Esophagus muscularis mucosa (tissue), 4 donors: ENCODE measurements at places on chromosomes 2 and 18. TPM values are rescaled to one million over a fixed set of nuclear protein-coding genes. Genes with fewer than 3 reads are reported as not detected.

DNA sequence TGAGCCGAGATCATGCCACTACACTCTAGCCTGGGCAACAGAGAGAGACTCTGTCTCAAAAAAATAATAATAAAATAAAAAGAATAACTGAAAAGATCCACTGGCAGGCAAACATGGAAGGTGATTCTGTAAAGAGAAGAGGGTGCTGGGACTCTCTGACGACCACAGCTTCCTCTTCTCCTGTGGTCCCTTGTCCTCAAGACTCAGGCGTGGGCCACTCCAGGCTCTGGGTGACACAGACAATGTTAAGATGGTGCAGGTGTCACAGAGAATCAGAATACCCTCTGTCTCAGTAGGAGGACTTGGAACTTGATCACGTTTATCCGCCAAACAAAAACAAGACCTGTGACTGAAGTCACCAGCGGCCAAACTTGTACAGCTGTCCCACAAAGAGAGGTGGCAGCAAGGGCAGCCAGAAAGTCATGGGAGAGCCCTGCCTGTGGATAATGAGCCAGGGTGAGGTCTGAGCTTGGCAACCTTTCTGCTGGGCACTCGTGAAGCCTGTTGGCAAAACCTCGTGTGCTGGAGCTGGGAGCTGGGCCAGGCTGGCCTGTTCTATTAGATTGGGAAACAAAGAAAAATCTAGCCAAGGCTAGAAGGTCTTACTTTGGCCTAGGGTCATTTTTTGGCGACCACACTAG lies 76.4 kb upstream of the ITGA6 start:
- DNase-seq: no peak

GRCh38 chr18:36089001-36089400 lies 21.6 kb upstream of the RPRD1A start:
- no peak for DNase-seq

The SCG2 gene
- 2.1 TPM for total RNA-seq

- no peak for DNase-seq
Measured at GRCh38 chr2:100042562-100042961, 99.8 kb downstream of the AFF3 start.

The HMSD gene
- total RNA-seq: not detected

DNA sequence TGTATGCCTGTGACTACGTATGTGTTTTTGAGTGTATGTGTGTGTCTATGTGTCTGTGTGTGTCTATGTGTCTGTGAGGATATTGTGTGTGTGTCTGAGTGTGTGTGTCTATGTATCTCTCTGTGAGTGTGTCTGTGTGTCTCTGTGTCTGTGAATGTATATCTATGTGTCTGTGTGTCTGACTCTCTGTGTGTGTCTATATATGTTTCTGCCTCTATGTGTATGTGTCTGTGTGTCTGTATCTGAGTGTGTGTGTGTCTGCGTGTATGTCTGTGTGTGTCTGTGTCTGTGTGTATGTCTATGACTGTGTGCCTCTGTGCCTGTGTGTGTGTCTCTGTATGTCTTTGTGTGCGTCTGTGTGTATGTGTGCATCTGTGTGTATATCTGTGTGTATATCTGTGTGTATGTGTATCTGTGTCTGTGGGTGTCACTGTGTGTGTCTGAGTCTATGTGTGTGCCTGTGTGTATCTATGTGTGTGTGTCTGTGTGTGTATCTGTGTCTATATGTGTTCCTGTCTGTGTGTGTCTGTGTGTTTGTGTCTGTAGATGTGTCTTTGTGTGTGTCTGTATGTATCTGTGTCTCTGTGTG lies 172.7 kb downstream of the MYCN start:
- no peak for DNase-seq

DNA sequence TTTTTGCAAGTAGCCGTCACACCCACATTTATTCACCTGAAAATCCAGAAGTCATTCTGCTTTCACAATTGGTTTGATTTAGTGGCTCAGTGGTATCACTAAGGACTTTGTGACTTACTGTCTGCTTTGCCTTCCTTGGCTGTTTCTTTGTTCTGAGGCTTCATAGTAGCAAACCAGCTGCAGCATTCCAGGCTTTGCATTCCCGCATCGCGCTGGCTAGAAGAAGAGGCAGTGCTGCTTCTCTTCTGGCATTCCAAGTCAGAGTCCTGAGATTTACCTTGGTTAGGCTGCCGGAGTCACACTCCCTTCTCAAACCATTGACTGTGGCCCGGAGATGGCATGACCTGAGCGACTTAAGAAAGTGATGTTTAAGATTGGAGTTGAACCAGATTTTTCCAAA lies 35.1 kb downstream of the MYO1B start:
- DNase-seq: no peak

DNA sequence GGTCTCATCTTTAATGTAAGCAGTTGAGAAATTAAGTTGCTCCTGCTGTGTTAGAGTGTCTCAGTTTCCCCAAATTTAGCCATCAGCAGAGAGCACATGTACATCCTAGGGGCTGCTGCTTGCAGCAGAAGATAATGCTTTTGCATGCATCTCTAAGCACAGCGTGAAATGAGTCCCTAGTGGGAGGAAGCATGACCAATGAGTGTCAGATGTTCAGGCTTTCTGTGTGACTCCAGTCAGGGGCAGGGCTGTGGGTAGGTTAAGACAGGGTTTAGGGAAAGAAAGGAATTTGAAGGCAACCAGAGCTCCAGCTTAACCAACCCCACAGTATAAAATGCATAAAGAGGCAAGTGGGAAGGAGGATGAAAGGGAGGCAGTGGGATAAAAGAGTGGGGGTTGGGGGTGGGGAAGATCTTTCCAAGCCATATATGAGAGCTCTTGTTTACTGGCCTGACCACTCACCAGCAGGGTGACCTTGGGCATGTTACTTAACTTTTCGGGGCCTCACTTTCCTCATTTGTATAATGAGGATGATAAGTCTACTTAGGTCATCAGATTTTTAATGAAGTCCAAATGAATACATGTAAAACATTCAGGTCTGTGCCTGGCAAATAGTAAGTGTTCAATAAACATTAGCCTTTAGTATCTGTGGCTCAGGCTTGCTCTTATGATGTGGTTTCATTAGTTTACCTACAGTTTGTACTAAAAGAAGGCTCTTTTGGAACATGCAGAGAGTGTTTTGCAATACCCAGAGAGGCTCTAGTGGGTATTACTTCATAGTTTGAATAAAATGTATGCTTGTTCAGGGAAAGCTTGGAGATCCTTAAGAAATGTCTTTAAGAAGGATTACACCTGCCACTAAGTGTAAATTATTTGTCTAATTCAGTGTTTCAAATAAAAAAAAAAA lies 42.7 kb upstream of the PELI1 start:
- DNase-seq: no peak

GRCh38 chr2:106537791-106538191 lies 50.6 kb downstream of the CD8B2 start:
- DNase-seq: no peak

The TFPI gene
- 57.3 TPM for total RNA-seq

- DNase-seq: no peak
Measured at GRCh38 chr2:217058791-217059755, 199.2 kb upstream of the TNP1 start.

DNA sequence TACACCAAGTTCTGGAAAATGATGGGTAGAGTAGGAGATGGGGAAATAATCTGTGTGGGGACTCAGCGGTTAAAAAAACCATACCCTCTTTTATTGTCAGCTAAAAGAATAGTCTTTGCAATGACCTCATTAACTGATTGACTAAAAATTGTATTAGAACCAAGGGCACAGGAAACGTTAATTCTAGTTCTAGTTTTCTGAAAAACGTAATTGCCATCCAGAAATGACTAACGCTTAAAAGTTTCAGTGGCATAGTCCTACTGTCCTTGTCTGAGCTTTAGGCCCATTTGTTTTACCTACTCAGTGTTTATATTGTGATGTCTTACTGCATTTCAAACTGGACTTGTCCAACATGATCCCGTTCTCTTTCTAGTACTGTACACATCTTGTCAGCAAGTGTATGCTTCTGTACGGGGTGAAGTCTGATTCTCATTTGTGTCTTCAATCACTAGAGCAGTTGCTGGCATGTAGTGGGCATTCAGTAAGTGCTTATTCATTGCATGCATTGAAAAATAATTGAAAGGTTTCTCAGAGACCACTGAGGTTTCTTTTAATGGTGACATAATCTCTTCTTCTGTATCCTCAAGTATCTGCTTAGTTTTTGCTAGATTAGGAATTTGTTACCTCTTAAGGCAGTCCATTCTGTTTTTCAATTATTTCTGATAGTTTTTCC lies 81.5 kb downstream of the ZNF407 start:
- DNase-seq: no peak

The UPP2 gene
- total RNA-seq: not detected

The SAP130 gene
- 12.3 TPM for total RNA-seq

DNA sequence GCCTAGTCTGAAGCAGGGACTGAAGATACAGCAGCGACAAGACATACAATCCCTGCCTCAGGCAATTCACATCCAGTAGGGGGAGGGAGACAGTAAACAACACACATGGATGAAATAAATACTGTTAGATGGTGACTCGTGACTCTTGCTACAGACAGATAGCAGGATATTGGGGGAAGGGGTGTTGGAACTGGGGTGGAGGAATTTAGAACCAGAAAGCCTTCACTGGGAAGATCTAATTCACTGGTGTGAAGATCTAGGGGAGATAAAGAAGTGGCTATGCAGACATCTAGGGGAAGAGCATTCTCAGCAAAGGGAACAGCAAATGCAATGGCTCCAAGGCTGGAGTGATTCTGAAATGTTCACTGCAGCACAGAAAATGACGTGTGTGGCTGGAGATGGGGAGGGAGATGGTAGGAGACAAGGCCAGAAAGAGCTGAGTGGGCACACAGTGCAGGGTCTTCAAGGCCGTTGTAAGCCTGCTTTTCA lies 52.6 kb upstream of the TMEM163 start:
- peak; percentile 85 for DNase-seq

- DNase-seq: no peak
Measured at GRCh38 chr18:48844271-48844670, 106.5 kb downstream of the SMAD7 start.
